ENCODE measurements at places on chromosomes 16 and 17.

GRCh38 chr16:12695454-12695853, 108.2 kb downstream of the CPPED1 start:
- no peak for DNase-seq

DNA sequence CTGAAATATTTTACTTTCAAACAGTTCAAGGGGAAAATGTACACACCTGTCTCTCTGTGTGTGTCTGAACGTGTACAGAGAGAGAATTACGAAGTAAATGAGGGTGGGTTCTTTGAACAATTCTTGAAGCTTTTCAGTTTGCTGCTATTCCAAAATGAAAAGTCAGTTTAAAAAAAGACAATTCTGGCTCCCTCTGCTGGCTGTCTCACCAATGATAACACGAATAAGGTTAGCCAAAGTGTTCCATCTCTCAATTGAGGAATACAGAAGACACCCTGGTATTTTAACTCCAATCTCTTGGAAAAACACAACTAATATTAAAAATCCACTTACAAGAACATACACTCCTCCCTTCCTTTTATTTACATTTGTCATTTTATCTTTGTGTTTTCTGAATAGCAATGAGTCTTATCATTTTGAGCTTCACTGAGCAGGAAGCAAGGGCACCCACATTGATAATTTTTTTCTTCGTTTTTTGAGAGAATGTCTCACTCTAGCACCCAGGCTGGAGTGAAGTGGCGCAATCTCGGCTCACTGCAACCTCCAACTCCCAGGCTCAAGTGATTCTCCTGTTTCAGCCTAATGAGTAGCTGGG, 20.5 kb downstream of the EFTUD2 start:
- DNase-seq: peak; percentile 60

GRCh38 chr17:83122834-83123233, 43.4 kb downstream of the METRNL start:
- DNase-seq: no peak

DNA sequence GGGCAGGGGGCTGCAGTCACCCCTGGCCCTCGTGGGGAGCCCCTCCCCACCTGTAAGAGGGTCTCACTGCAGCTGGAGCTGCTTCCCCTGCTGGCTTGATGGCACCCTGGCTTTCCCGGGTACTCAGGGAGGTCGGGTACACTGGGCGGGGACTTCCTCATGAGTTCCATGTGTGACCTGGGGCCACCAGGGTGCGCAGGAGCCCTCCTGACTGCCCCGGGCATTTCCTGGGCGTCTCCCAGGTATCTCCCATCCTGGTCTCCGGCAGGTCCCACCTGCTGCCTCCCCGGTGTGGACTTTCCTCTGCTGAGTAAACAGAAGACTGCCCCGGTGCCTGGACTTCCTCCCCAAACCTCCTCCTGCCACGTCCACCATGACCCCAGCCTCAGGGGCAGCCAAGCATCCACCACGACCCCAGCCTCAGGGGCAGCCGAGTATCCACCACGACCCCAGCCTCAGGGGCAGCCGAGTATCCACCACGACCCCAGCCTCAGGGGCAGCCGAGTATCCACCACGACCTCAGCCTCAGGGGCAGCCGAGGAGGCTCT, 40.9 kb downstream of the CBFA2T3 start:
- no peak for DNase-seq

DNA sequence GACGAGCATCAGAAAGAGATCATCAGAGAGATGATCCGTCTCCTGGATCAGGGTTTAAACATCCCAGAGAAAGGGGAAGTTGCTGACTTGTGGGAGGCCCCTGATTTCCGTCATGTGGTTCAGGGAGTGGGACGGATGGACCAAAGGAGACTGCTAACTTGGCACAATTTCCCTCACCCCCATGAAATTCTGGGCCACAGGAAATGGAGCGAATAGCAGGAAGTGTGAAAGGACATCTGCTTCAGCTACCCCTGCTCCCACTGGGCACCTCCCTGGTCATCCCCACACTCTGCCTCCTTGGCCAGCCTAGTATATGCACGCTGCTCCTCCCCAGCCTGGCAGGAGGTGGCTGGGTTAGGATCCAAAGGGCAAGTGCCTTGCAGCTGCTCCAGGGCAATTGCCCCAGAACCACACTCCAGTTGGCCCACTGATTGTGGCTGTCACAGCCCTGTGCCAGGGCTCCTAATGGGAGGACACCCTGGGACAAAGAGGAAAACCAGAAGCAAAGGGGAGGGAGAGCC, 1.3 kb downstream of the ARRB2 start:
- DNase-seq: no peak

- DNase-seq: no peak
Measured at GRCh38 chr16:56363181-56363716, 62.1 kb downstream of the AMFR start.

DNA sequence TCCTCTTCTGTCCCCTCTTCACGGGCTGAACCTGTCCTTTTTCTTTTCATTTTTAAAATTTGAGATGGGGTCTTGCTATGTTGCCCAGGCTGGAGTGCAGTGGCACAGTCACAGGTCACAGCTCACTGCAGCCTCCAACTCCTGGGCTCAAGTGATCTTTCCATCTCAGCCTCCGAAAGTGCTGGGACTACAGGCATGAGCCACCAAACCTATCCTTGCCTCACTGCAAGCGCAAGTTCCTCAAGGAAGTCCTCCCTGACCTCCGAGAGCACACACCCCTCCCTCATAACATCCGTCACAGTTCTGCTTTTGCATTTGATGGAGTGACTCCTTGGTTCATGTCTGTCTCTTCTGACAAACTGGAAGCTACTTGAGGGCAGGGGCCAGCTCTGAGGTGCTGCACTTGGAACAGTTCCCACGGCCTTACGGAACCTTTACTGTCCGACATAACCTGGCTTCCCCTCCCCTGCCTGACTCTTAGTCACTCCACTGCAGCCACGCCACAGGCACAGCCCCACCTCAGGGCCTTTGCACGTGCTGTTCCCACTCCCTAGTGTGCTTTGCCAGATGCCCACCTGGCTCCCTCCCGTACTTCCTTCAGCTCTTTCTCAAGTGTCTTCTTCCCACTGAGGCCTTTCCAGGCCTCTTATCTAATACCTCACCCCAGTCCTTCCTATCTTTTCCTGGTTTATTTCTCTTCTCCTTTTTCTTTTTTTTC, 4.4 kb downstream of the TBX6 start:
- DNase-seq: no peak
